Hippocampal formation (tissue), 2 donors: ENCODE measurements at places on chromosomes 5 and 9.

GRCh38 chr5:27038476-27038875 lies at the start of gene CDH9:
Gene CDH9 (minus strand): TSS chr5:27038586. CDS start chr5:26988333, 50,253 bp downstream.
- DNase-seq: peak; percentile 32

DNA sequence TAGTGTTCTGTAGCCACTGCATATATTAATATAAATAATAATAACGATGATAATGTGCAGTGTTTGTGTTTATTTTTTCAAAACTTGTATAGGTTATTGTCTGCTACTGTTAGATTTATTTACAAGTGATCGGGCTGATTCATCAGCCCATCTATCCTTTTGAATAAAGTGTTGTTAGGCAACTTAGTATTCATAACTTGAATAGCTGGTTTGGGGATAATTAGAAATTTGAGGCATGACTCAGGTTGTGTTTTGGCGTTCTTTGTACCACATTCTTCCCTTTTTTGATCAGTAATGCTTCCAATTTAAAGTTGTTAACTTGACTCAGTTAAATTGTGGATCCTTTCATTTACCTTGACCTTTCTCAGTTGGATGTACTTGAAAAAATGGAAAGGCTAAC lies 69.7 kb downstream of the FOCAD start:
- no peak for DNase-seq

DNA sequence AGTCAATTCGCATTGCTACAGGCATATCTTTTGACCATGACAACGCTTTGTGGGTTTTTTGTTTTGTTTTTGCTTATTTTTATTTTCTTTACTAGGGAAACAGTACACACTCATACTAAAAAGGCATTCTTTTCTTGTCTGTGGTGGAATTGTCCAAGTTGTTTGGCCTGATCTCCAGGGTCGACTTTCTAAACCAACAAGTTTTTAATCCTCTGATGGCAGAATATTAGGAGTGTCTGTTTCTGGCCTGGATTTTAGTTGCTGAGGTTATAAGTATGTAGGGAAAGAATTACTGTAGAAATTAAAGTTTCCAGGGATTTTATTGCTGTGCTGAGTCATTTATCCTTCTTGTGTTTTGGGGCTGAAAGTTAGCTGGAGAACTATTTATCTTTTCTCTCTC lies 218.5 kb downstream of the TAF11L14 start:
- no peak for DNase-seq

GRCh38 chr5:105817914-105818313 lies 1852.8 kb downstream of the EFNA5 start:
- DNase-seq: no peak

GRCh38 chr5:14503681-14504331 lies 77.8 kb upstream of the OTULINL start:
- DNase-seq: no peak

GRCh38 chr5:135481387-135481786 lies 29.2 kb upstream of the TIFAB start:
- no peak for DNase-seq
